Neural crest cell (in vitro differentiated cells): ENCODE measurements at places on chromosomes 4 and X.

- DNase-seq: no peak
Measured at GRCh38 chr4:127138586-127138985, 494.2 kb upstream of the INTU start.

- DNase-seq: no peak
Measured at GRCh38 chr4:145766273-145766672, 86.3 kb downstream of the C4orf51 start.

- DNase-seq: no peak
Measured at GRCh38 chr4:25098964-25099891, 61.0 kb downstream of the SEPSECS start.

DNA sequence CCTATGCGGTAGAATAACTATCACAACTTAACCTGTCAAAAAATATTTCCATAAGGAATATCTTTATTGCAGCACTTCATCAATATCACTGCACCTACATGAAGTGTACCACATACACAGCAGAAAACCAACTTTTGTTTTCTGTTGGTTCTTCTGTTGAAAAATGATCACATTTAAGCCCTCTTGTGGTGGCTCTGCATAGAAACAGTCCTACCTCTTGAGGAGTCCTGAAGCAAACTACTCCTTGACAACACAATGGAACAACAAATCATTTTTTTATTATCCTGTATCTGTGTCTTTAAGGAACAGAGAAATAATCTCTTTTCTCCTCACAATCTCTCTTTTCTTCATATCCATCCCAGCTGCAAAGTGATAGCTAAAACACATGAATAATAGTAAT, 39.8 kb upstream of the ATOH1 start:
- DNase-seq: no peak

GRCh38 chrX:2550328-2551020, 49.7 kb upstream of the DHRSX start:
- no peak for DNase-seq

GRCh38 chr4:47974566-47974965, 41.9 kb downstream of the CNGA1 start:
- no peak for DNase-seq

DNA sequence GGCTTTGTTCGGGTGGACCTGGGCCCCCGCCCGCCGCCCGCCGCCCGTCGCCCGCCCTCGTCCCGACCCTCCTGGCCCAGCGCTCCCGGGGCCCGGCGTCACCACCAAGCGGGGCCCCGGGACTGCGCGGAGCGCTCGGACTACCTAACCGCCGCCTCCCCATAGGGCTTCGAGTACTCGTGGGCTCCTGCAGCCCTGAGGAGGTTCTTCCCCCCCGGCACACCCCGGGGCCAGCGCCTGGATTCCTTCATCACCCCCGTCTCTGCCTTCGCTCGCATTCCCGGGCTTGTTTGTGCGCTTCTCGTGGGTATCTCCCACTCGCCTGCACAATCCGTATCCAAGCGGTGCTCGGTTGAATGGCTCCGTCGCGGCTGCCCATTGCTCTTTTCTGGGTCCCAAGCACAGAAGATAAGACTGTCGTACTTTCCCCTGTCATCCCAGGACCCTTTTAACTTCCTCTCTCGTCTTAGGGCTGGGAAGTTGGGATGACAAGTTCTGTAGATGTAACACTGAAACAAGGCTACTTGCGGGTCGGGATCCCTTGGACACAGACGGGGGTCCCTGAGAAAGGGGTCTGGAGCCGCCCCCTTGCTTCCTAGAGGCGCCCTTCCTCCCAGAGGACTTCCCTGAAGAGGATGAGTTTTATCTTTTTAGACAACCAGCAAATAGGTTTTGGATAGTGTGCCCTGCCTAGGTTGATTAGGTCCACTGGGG, 565 bp downstream of the MOB1B start:
- DNase-seq: no peak

DNA sequence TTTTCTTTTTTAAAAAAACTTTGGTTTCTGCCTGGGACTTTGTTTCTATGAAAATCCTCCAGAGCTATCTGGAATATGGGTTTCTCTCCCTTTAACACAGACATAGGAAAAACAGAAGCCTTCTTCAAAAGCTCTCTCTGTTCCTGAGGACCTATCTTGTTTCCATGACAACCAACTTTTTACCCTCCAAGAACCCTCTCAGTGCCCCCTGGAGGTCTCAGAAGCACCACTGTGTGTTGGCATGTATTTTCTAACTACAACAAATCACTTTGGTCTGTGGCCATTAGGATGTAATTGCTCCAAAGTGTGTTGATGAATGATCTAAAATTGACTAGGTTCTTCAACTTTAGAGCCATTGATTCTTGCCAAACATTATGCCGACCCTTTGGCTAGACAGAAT, 1331.6 kb downstream of the ADGRL3 start:
- DNase-seq: no peak

GRCh38 chrX:130172127-130172845, 524 bp downstream of the RAB33A start:
- DNase-seq: no peak

DNA sequence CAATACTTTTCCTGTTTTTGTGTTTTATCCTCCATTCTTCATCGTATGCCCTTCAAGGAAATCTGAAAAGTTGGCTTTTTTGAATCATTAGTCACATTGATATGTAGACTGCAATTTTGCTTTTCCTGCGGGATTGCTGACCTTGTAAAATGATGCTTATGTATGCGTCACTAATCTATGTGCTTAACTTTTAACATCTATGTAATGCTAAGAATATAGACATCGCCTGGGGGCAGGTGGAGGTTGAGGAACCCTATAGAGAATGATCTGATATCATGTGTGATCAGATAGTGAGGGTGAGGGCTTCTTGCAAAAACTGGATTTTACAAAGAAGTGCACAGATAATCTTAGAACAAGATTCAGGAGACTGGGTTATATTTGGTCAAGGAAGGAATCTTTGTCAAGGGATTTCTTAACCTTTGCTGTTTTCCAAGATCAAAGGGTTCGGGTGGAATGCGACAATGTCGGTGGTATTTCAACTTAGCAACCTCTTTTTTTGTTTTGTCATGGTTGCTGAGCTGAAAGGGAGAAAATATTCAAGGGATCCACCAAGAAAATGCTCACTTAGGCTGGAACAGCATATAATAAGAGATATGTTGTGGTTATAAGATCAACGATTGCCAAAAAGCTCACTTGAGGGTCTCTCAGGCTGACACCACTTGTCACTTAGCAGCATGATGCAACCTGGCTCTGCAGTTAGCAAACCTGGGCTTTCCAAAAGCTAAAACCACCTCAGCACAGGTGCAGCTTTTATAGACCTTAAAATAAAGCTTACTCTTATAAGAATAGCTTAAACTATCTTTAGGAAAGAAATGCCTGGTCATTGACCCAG, 70.6 kb upstream of the PUDP start:
- DNase-seq: no peak

GRCh38 chrX:44744799-44745198, 99.0 kb upstream of the DUSP21 start:
- no peak for DNase-seq

- DNase-seq: no peak
Measured at GRCh38 chrX:44106864-44107263, 133.7 kb upstream of the NDP start.

DNA sequence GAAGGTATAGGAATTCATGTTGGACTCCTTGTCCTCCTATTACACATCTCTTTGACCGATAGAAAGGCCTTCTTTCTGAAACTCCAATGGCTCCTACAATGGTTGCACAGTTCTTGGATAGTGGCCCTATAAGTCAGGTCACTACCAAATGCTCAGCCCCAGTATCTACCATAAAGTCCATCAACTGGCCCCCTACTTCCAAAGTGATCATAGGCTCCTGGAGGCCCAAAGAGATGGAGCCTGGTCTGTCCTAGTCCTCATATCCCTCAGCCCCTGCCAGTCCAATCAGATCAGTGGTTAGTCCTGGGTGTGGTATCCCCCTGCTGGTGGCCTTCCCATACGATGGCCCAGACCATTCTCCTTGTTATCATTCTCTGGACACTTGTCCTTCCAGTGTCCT, 30.3 kb downstream of the SULT1E1 start:
- no peak for DNase-seq

- no peak for DNase-seq
Measured at GRCh38 chr4:98905839-98906238, 23.1 kb downstream of the EIF4E start.

GRCh38 chr4:112531146-112531545, 15.2 kb upstream of the NEUROG2 start:
- DNase-seq: no peak

DNA sequence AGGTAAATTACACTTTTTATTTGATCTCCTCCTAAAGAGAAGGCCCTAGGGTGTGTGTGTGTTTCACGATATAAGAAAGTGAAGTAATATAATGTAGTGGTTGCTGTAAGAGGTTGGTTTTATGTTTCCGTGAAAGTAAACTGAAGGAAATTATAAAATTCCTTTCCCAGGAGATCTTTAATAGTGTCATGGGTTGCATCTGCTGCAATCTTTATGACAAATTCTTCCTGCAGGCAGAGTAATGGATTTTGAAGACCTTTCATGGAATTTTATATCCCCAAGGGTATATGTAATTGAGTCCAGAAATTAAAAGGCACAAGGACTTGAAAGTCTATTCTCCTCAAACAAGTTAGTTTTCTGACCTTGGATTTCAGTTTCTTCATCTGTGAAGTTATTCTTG, 538.6 kb downstream of the ANKRD50 start:
- no peak for DNase-seq

- DNase-seq: no peak
Measured at GRCh38 chrX:107935664-107936433, 46.3 kb downstream of the TEX13B start.

DNA sequence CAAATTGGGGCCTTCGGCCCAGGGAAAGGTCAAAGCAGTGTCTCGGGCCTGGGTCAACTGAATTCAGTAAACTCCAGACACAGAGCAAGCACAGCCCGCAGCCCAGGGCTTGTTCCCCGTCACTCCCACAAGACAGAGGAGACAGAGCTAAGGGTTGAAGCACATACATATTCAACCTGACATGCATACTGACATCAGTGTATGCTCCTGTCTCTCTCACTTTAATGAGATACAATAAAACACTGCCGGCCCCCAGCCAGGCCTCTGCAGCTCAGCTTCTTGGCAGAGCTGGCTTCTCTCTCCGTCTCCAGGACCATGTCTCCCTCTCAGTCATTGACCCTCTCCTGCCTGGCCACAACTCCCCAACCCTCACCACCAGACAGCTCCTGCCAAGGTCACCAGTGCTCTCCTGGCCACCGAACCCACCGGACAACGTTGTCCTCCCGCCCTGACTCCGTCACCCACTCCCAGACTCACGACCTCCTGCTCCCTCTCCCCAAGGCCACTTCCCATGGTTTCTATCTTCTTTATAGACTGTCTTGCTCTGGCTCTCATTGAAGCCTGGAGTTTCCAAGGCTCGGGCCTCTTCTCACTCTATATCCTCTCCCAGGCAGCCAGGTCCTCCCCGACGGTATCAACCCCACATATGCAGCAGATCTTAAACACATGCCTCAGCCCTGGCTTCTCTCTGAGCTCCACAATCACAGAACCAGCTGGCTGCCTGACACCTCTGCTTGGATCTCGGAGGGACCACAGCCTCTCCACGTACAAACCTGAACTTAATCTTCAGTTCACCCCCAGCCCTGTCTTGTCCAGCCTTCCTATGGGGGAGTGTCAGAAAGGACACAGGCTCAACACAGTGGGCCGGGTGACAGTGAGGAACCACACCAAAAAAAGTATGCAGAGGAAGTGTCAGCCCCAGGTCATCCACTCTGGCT, 67.7 kb upstream of the C4orf50 start:
- DNase-seq: no peak

DNA sequence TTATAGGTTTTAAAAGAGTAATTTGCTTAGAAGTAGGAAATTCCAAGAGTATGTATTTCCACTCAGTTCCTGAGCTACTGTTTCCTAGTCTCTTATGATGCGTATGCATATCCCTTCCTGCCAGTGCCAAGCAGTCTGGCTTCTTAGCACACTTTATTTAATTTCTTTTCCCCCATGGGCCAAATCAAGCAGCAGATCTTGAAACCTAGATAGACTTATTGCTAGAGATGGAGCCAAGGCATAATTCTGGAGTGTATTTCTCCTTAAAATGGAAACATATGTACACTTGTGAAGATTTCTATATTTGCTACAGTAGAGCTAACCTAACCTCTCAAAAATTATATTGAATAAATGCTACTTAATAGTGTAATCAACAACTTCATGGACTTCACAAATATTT, 2337.6 kb downstream of the PCDH7 start:
- DNase-seq: no peak

GRCh38 chr4:38728631-38729141, 54.1 kb downstream of the TLR10 start:
- no peak for DNase-seq

- DNase-seq: no peak
Measured at GRCh38 chrX:153903238-153903980, 1.1 kb upstream of the AVPR2 start.

DNA sequence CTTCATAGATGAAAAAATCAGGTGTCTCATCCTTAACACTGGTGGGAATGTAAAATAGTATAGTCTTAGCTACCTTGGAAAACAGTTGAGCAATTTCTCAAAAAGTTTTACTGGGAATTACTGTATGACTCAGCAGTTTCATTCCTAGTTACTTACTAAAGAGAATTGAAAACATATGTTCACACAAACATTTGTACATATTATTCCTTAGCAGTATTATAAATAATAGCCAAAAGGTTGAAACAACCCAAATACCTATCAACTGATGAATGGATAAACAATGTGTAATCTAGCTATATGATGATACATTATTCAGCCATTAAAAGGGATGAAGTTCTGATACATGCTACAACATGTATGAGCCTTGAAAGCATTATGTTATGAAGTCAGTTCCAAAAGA, 41.7 kb downstream of the RBM46 start:
- DNase-seq: no peak

- no peak for DNase-seq
Measured at GRCh38 chr4:3703677-3704521, 62.3 kb upstream of the ADRA2C start.

DNA sequence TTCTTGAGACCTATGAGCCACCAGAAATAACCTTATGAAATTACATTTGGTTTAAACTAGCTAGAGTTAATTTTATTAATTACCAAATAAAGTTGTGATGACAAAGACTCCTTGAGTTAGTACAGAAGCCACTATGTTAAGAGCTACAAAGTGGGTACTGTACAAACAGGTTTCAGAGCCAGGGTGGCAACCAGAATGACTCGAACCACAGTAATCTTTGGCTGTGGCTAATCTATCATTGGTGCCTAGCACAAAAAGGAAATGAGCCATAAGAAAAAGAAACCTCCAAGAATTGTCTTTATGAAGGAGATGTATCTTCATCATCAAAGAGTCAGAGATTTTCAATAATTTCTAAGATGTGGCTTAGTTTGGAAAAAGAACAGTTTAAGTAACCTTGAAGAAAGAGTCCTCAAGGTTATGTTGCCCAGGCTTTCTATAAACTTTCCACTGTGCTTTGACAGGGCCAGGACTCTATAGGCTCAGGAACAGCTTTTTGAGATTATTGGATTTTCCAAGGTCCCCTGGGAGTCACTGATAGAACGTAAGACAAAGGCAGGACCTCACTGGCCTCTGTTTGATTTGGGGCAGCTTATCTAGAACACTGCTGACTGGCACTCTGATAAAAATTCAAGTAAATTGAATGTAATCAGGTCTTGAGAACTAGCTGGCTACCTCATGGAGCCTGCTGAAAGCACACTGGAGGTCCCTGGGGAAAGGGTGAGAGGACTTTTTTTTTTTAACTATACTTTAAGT, 777.7 kb downstream of the STIM2 start:
- no peak for DNase-seq

- DNase-seq: no peak
Measured at GRCh38 chr4:25977397-25978170, 63.6 kb downstream of the SMIM20 start.

GRCh38 chr4:8601086-8601485, 8.5 kb downstream of the CPZ start:
- no peak for DNase-seq

GRCh38 chr4:2300431-2301224, 38.7 kb upstream of the MXD4 start:
- no peak for DNase-seq

- DNase-seq: no peak
Measured at GRCh38 chr4:184441461-184442313, 32.7 kb downstream of the IRF2 start.
